Activated CD8-positive, alpha-beta memory T cell treated with anti-CD3 and anti-CD28 coated beads, Interleukin-2, amount 10 ng/mL, durations not matched to agents 7 days and 5 days (primary cell): ENCODE measurements at places on chromosomes 5 and 9.

- H3K4me3 ChIP-seq, result no peak overlapping the region
- no peak overlapping the region for H3K27ac ChIP-seq
- H3K4me1 ChIP-seq, result no peaks in the 10 kb centered on the region
- no peaks in the 10 kb centered on the region for H3K36me3 ChIP-seq
- no peak for DNase-seq
- no peaks in the 10 kb centered on the region for H3K27me3 ChIP-seq
These were observed 90.3 kb upstream of the PTPRD start for GRCh38 chr9:10703139-10703538.

DNA sequence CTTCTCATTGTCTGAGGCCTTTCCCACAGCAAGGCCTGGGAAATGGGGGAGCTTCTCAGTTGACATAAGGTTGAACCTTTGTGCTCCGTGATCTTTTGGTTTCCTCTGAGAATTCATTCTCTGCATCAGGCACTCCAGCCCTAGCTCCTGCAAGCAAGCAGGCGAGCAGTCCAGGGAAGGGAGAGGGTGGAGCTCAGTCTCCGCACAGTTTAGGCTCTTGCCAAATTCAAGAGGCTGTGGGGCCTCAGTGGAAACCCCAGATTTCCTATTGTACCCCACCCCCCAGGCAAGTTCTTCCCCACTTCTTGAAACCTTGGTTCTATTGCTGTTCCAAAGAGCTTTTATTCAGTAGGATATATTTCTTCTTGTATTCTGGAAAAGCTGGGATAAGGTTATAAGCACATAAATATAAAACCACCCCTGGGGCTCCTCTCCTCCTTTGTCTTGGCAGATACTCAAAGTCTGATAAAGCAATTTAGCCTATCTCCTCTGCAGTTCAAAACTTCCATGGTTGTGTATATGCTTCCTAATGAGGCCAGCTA is 147.2 kb downstream of the PDZD2 start:
- no peak overlapping the region for H3K4me3 ChIP-seq
- no peaks in the 10 kb centered on the region for H3K4me1 ChIP-seq
- no peaks in the 10 kb centered on the region for H3K27me3 ChIP-seq
- H3K36me3 ChIP-seq, result no peaks in the 10 kb centered on the region

GRCh38 chr9:137433349-137433915 is 7.7 kb downstream of the ENTPD8 start:
- H3K27me3 ChIP-seq, result no peaks in the 10 kb centered on the region
- no peaks in the 10 kb centered on the region for H3K36me3 ChIP-seq
- H3K4me3 ChIP-seq, result no peak overlapping the region
- no peak overlapping the region for H3K27ac ChIP-seq

GRCh38 chr5:145378226-145378625 is 456.9 kb downstream of the PRELID2 start:
- H3K27me3 ChIP-seq, result no peaks in the 10 kb centered on the region
- no peak for DNase-seq
- H3K4me3 ChIP-seq, result no peak overlapping the region
- no peak overlapping the region for H3K27ac ChIP-seq

GRCh38 chr9:75083188-75083970 is 4.6 kb downstream of the NMRK1 start:
- DNase-seq, result peak; percentile 76
- H3K4me1 ChIP-seq, result peaks cover 40% of the 10 kb centered on the region
- no peaks in the 10 kb centered on the region for H3K27me3 ChIP-seq
- peaks cover 41% of the 10 kb centered on the region for H3K36me3 ChIP-seq

GRCh38 chr9:28707616-28708015 is 1134.3 kb upstream of the C9orf72 start:
- H3K27ac ChIP-seq, result no peak overlapping the region
- H3K4me3 ChIP-seq, result no peak overlapping the region
- H3K36me3 ChIP-seq, result no peaks in the 10 kb centered on the region
- no peak for DNase-seq
- H3K4me1 ChIP-seq, result no peaks in the 10 kb centered on the region

DNA sequence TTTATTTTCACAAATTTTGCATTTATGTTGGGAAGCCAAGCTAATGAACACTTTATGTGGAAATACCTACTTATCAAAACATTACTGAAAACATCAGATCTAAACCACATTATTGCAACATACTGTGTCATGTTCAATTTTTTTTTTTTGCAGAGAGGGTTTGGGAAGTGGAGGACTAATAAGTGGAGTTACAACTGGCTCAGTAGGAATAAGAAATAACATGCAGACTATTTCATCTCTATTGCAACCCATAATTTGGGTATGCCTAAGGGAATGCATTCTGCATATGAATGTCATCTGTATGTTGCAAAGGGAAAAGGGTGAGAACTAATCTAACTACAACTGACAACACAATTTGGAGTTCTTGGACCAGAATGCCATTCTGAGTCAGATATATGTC is 41.8 kb downstream of the APC start:
- H3K27me3 ChIP-seq, result no peaks in the 10 kb centered on the region
- DNase-seq, result no peak
- H3K27ac ChIP-seq, result no peak overlapping the region
- no peak overlapping the region for H3K4me3 ChIP-seq
- no peaks in the 10 kb centered on the region for H3K4me1 ChIP-seq

GRCh38 chr9:93680443-93681268 is 104.3 kb downstream of the PHF2 start:
- H3K27me3 ChIP-seq, result no peaks in the 10 kb centered on the region
- no peaks in the 10 kb centered on the region for H3K36me3 ChIP-seq
- DNase-seq, result peak; percentile 34
- no peak overlapping the region for H3K4me3 ChIP-seq

GRCh38 chr9:89022902-89023301 is 31.6 kb downstream of the S1PR3 start:
- no peaks in the 10 kb centered on the region for H3K36me3 ChIP-seq
- no peak overlapping the region for H3K4me3 ChIP-seq
- DNase-seq, result no peak
- H3K27ac ChIP-seq, result no peak overlapping the region

GRCh38 chr5:36607114-36607571 is 737 bp downstream of the SLC1A3 start:
- peaks cover 80% of the 10 kb centered on the region for H3K27me3 ChIP-seq
- DNase-seq, result no peak
- H3K4me1 ChIP-seq, result peaks cover 20% of the 10 kb centered on the region
- H3K27ac ChIP-seq, result no peak overlapping the region
- peak overlapping the region; percentile 74 for H3K4me3 ChIP-seq
- H3K36me3 ChIP-seq, result no peaks in the 10 kb centered on the region

DNA sequence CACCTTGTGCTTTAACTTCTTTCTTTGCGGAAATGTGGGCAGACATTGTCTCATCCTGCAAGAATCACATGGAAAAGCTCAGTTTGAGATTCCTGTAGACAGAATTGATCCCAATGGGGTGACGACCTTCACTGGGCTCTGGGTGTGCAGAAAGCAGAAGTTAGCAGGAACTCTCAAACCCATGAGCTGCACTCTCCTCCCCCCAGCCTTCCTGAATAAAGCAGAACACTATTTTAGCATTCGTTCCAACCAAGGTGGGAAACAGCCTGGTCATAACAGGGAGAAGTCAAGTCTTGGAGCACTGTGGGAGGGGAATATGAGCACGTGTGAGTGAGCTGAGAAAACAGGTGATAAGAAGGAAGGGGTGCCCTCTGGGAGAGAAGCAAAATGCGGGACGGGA is 87.4 kb upstream of the FER start:
- DNase-seq, result no peak
- no peaks in the 10 kb centered on the region for H3K4me1 ChIP-seq
- H3K27me3 ChIP-seq, result peaks cover 17% of the 10 kb centered on the region
- H3K36me3 ChIP-seq, result no peaks in the 10 kb centered on the region

GRCh38 chr5:95007921-95008597 is 276.8 kb downstream of the MCTP1 start:
- DNase-seq, result no peak
- no peaks in the 10 kb centered on the region for H3K36me3 ChIP-seq
- H3K27me3 ChIP-seq, result no peaks in the 10 kb centered on the region
- no peak overlapping the region for H3K4me3 ChIP-seq
- H3K27ac ChIP-seq, result no peak overlapping the region
- no peaks in the 10 kb centered on the region for H3K4me1 ChIP-seq

DNA sequence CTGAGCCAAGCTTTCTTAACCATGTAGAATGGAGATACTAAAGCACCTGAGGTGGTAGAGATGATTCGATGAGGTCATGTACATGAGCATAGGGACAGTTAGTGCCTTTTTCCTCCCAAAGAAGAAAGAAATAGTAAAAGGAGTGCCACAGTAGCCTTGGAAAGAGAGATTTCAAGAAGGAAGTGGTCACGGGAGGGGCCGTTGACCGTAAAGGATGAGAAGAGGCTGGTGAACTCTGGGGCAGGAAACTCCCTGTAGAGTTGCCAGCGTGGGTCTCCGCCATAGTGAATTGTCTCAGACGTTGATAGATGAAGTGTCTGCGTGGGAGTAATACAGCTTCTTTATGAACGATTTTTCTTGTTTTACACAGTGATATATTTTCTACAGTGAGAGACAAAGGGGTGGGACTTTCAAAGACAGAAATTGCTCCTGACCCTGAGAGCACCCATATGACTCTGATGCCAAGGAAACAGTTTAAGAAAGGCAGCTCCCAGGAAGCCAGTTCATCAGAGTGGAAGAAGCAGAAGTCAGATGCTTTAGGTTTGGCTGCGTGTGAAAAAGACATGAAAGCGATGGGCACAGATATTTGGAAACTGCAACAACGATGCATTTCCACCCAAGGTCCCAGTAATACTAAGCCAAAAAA is 41.3 kb downstream of the UGCG start:
- peak overlapping the region; percentile 26 for H3K4me3 ChIP-seq
- DNase-seq, result peak; percentile 64
- H3K36me3 ChIP-seq, result peaks cover 24% of the 10 kb centered on the region

DNA sequence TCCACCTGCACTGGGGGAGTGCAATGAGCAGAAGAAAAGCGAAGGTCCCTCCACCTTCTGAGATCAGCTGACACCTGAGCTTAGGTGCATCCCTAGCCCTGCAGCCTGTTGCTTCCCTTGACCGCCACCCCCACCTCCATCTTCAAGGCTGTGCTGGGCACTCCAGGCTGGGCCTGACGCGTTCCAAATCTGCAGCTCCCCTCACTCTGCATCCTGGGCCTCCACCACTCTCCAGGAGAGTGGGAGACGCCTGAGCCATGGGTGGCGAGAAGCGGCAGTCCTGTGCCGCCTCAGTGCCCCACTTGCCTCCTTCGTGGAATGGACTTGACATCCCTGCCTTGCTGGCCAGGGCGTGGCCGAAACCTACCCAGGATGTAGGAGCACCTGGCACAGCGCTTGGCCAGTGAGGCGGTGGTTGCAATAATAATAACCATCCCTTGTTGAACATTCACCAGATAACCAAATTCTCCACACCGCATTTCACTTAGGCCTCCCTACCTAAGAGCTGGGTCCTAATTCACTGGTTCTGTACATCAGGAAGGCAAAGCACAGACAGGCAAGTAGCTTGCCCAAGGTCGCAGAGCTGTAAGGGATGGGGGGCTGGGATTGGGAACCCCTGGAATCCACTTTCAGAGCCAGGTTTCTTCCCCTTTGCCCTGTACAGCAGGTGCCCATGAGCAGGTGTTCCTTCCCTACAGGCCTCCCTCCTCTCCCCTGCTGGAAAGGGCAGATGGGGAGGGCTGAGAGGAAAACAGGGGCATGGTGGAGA is 11.7 kb downstream of the B4GALT7 start:
- H3K4me1 ChIP-seq, result no peaks in the 10 kb centered on the region
- H3K27ac ChIP-seq, result no peak overlapping the region
- H3K4me3 ChIP-seq, result no peak overlapping the region
- H3K36me3 ChIP-seq, result peaks cover 5% of the 10 kb centered on the region

DNA sequence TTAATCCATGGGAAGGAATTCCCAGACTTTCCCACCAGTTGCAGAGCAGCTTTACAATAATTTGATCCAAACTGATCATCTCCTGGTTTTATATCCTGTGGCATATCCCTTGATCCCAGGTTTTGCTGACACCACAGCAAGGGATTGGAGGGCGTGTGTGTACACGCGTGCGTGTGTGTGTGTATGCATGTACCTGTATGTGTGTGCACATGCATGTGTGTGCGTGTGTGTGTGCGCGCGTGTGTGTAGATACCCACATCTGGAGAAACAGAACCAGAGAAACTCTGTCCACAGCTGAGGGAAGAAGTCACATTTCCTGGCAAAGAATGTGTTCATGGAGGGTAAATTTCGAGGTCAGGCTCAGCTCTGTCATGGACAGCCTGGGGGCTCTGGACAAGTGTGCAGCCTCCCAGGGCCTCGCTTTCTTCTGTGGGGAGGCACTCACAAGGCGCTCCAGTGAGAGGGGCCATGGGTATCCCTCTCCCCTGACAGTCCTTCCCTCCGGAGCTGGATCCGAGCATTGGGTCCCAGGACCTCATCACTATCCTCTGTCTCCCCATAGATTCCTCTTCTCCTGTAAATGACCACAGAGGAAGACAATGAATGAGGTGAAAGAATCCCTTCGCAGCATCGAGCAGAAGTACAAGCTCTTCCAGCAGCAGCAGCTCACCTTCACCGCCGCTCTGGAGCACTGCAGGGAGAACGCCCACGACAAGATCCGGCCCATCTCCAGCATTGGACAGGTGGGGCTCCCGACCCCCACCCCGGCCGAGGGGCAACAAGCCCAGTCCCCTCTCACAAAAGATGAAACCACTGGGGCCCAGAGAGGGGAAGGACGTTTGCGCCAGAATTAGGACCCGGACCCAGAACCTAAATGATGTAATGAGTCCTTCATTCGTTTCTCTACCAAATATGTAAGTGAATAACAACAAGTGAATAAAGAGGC is 4.9 kb downstream of the SPACA9 start:
- no peak overlapping the region for H3K27ac ChIP-seq
- H3K27me3 ChIP-seq, result no peaks in the 10 kb centered on the region
- H3K4me1 ChIP-seq, result peaks cover 39% of the 10 kb centered on the region
- H3K4me3 ChIP-seq, result no peak overlapping the region

GRCh38 chr5:168328814-168329213 is 37.4 kb downstream of the WWC1 start:
- H3K36me3 ChIP-seq, result no peaks in the 10 kb centered on the region
- H3K4me1 ChIP-seq, result no peaks in the 10 kb centered on the region
- no peak for DNase-seq

- peaks cover 18% of the 10 kb centered on the region for H3K27me3 ChIP-seq
- no peak overlapping the region for H3K4me3 ChIP-seq
- no peaks in the 10 kb centered on the region for H3K36me3 ChIP-seq
- H3K27ac ChIP-seq, result no peak overlapping the region
- peak; percentile 41 for DNase-seq
These were observed 73.0 kb upstream of the SNX2 start for GRCh38 chr5:122701640-122702523.

DNA sequence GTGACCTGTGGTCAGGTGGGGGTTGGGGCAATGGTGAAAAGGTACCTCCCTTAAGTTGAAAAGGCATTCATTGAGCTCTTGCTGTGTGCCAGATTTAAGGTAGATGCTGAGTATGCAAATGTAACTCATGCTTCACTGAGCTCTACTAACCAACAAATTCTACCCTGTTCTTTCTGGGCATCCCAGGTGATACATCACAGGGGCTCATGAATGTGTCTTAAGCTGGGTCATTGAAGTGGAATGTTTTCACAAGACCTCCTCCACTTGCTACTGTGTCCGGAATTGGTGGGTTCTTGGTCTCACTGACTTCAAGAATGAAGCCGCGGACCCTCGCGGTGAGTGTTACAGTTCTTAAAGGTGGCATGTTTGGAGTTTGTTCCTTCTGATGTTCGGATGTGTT is 362.8 kb upstream of the ZNF462 start:
- no peaks in the 10 kb centered on the region for H3K36me3 ChIP-seq
- no peaks in the 10 kb centered on the region for H3K27me3 ChIP-seq
- no peaks in the 10 kb centered on the region for H3K4me1 ChIP-seq
- H3K27ac ChIP-seq, result no peak overlapping the region
- no peak overlapping the region for H3K4me3 ChIP-seq
- DNase-seq, result no peak

GRCh38 chr5:147997486-147997885 is 66.3 kb upstream of the SPINK5 start:
- H3K36me3 ChIP-seq, result no peaks in the 10 kb centered on the region
- DNase-seq, result no peak
- no peaks in the 10 kb centered on the region for H3K4me1 ChIP-seq
